ENCODE measurements at places on chromosomes 12 and 14. TPM values are rescaled to one million over a fixed set of nuclear protein-coding genes. Genes with fewer than 3 reads are reported as not detected.

AQP2 gene
- total RNA-seq = not detected

KCNJ8 gene
- total RNA-seq = 0.73 TPM

MMP14 gene
- 370 TPM for total RNA-seq

TCTN1 gene
- 20.6 TPM for total RNA-seq

ATN1 gene
- total RNA-seq = 8.6 TPM

All from melanocyte of skin (primary cell).